ENCODE measurements at places on chromosomes 6 and 20.

DNA sequence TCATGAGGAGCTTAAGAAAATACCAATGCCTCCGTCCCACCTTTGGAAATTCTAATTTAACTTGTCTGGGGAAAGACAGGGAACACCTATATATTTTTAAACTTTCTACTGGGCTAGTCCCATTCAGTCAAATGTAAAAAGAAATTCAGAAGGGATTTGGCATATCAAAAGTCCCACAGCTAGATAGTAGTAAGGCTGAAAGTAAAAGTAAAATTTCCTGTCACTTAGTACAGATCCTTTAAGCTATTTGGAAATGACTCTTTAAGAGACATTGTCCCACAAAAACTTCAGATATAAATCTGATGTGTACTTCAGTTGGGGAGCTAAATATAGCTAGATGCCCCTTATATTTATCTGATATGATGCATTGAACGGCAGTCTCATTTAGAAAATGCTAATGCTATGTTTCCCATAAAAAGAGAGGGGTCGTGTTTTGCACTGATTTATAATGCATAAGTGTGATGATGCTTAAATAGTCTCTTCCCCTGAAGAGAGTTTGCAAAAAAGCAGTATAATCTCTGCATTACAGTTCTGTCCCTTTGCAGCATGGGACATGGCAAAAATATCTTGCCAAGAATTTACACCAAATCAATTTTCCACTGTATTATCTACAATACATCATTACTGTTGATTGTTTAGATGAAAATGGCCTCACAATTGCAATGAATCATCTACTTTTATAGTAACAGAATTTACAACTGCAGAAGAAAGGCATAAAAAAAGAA, 860.8 kb upstream of the MAP3K7 start:
- DNase-seq: no peak

- DNase-seq: no peak
Measured at GRCh38 chr20:41162396-41162795, 25.1 kb downstream of the PLCG1 start.

DNA sequence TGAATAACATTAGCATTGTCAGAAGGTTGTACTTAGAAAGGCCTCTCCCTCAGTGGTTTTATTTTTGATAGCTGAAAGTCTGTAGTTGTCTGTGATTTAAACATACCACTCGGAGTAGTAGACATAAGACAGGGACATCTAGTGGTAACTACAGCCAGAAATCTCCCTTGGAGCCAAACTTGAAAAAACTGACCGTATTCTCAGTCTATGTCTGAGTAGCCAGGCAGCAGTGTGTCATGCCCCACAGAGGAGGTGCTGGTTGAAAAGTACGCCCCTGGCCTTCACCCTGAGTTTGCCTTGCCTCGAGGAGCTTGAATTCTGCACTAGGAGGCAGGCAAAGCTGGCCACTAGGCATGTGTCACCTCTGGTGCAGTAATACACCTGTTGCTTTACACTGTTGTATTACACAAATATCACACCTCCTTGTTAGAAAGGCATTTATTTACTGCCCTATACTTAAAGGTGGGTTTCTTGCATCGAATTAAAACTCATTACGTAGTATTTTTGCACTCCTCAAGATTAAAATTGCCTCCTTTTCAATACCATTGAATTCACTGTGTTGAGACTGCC, 20.8 kb downstream of the ZBTB2 start:
- DNase-seq: no peak

GRCh38 chr20:40778894-40779496, 90.0 kb upstream of the MAFB start:
- DNase-seq: peak; percentile 50

- DNase-seq: no peak
Measured at GRCh38 chr6:167577891-167578361, 248.8 kb upstream of the AFDN start.

GRCh38 chr20:52180180-52180840, 11.3 kb downstream of the ZFP64 start:
- no peak for DNase-seq

DNA sequence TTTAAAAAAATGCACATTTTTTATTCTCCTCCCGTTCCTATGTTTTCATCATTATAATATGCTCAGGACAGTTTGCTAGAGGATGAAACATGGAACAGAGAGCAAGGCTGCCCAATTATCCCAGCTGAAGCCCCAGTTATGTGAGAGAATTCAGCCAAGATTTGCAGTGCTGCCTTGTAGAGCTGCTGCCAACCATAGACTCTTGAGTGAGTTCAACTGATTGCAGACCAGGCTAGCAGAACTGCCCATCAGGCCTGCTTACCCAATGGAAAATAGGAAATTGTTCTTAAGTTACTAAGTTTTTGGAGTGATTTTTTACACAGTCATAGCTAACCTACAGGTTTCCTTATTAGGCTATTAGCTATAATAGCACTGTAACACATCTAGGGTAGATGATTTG, 128.7 kb upstream of the VGLL2 start:
- DNase-seq: no peak

DNA sequence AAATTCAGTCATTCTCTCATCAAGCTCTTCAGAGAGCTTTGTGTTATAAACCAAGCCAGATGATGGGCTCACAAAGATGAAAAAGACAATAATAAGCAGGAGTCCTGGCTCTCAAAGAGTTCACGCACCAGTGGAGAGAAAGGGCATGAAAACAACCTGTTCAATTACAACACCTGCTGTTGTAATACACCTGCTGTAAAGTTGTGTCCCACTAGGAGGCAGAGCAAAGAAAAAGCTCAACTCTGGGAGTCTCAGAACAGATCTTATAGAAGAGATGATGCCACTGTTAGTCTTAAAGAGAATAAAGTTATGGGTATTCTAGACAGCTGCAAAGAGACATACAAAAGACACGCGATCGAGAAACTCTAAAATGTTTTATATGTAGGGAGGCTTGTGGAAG, 100.6 kb downstream of the DCDC2 start:
- DNase-seq: no peak

GRCh38 chr6:110173506-110174132, 5.9 kb downstream of the WASF1 start:
- DNase-seq: peak; percentile 56

- DNase-seq: no peak
Measured at GRCh38 chr20:1473246-1474220, 6.9 kb upstream of the NSFL1C start.

DNA sequence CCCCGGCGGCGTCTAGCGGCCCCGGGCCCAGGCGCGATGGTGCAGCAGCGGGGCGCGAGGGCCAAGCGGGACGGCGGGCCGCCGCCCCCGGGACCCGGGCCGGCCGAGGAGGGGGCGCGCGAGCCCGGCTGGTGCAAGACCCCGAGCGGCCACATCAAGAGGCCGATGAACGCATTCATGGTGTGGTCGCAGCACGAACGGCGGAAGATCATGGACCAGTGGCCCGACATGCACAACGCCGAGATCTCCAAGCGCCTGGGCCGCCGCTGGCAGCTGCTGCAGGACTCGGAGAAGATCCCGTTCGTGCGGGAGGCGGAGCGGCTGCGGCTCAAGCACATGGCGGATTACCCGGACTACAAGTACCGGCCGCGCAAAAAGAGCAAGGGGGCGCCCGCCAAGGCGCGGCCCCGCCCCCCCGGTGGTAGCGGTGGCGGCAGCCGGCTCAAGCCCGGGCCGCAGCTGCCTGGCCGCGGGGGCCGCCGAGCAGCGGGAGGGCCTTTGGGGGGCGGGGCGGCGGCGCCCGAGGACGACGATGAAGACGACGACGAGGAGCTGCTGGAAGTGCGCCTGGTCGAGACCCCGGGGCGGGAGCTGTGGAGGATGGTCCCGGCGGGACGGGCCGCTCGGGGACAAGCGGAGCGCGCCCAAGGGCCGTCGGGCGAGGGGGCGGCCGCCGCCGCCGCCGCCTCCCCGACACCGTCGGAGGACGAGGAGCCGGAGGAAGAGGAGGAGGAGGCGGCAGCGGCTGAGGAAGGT, 715 bp downstream of the SOX12 start:
- DNase-seq: peak; percentile 85

DNA sequence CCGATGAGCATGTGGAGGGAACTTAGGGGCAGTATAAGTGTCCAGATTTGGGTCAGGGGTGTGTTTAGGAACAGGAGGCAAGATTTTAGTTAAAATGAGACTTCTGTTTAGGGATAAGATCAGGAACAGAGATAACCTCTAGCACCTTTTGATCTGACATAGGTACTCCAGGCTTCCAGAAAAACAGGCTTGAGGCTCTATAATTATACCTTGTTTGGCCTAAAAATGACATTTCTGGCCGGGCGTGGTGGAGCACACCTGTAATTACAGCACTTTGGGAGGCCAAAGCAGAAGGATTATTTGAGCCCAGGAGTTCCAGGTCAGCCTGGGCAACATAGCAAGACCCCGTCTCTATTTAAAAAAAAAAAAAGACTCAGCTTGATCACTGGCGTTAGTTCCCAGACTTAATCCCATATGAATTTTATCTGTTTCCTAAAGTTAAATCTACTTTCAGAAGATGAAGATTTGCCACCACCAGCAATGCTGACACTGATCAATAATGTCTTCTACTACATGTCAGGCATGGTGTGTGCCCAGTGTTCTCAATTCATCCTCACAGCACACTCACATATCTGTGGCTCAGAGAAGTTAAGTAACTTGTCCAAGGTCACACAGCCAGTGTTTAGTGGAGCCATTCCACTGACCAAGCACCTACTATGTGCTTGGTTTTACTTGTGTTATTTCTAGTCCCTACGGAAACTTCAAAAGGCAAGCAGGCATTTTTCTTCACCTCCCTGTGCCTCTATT, 6.0 kb upstream of the TULP1 start:
- no peak for DNase-seq

- no peak for DNase-seq
Measured at GRCh38 chr6:44423306-44423705, 35.8 kb downstream of the CDC5L start.

GRCh38 chr20:59157064-59157463, 6.6 kb upstream of the ZNF831 start:
- no peak for DNase-seq

GRCh38 chr6:40822619-40823018, 216.4 kb downstream of the UNC5CL start:
- no peak for DNase-seq

- no peak for DNase-seq
Measured at GRCh38 chr6:163281634-163282033, 132.9 kb upstream of the QKI start.

DNA sequence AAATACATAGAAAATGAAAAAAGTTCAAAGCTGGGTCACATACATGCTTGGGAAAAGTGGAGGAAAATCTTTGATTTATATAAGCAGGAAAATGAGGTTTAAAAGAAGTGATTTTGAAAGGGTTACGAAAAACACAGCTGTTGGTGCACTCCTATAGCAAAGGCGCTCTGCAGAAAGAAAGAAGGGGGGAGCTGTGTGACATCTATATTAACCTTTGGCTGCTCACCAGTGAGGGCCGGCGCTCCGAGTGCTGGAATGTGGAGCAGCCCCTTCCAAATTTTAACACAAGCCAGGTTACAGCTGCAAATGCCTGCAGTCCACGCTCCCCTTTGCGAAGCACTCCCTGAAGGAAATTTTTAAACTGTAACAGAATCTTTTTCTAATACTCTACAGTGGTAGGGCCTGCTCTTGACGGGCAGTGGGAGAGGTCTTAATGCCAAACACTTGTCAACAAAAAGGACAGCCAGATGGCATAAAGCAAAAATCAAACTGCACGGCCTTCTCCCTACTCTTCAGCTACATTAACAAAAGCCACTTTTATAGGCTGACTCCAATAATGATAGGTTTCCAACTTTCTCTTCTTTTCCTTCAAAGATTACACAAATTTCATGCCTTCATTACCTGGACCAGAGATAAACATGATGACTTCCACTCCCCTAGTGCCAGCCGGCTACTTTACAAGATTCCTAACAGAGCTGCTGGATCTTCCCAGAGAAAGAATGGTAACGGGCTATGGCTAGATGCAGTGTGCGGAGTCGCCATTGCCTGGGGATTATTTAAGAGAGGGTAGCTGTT, 4.8 kb downstream of the BMP7 start:
- DNase-seq: no peak

GRCh38 chr6:3291346-3291745, 32.6 kb downstream of the PSMG4 start:
- DNase-seq: no peak

DNA sequence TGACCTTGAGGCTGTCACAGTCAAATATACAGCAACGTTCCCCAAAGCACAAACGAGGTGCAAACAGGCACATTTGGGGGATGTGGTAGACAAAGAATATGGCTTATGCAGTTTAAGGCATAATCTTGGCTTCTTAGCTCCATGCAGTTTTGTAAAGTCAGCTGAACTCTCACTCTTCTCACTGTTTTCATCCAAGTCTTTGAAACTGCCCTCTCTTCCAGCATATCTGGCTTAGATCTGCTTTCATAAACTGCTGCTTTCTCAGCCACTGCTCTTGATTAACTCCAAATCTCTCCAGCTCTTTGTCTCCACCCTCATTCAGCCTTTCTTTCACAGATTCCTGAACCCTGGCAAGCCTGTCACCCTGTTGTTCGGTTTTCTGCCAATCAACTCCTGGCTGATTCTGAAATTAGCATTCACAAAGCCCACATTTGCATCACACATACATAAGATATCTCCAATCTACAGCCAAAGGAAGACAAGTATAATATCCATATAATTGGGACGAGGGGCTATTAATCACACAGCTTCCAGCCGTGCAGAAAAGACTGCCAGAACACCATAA, 301.1 kb upstream of the RNF217 start:
- DNase-seq: no peak

- DNase-seq: no peak
Measured at GRCh38 chr6:10613723-10614122, 80.7 kb downstream of the C6orf52 start.

DNA sequence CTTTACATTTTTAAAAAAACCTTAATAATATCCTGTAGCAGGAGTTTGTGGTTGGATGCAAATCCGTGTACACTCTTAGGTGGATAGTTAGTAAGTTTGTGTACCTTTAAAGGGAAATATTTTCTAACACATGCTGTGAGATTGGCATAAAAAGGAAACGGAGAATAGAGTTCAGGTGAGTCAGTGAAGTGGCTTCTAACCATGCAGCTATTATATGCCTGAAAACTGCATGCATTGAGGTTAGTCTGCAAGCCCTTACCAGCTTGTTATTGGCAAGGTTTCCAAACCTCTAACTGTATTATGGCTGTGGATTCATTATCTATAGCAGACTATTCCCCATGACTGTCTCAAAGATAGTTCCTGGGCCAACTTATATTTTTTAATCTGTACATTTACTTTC, 420.6 kb upstream of the MMS22L start:
- peak; percentile 5 for DNase-seq
